ENCODE measurements at places on chromosomes 3 and 15.

DNA sequence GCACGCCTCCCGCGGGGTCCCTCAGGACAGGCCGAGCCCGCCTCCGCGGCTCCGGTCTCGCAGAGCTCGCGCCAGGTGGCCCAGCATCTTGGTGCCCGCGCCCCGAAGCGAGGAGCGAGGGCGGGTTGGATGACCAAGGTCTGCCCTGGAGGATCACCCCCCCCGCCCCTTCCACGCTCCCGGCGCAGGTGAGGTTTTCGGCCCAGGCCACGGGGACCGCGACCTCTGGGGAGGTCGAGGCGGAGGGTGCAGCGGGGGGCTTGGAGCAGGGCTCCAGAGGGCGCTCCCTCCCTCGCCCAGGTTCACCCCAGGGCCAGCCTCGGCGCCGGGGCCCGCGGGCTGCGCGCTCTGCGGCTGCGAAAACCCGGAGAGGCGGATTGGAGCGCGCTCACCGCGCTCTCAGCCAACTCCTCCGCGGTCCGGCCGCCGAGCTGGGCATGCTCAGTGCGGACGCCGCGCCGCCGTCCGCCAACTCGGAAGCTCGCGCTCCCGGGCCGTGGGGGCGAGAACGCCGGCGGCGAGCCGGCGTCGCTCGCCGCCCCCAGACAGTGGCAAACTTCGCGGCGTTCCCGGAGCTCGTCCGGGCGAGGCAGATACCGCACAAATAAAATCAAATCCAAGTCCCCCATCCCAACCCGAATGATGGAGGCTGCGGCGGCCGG is at the start of gene MED12L:
Gene MED12L, plus strand, starts transcription at position 438 of the 662 bp plus-strand sequence. CDS start 1,263 bp downstream, outside the sequence.
- DNase-seq, result peak; percentile 72

DNA sequence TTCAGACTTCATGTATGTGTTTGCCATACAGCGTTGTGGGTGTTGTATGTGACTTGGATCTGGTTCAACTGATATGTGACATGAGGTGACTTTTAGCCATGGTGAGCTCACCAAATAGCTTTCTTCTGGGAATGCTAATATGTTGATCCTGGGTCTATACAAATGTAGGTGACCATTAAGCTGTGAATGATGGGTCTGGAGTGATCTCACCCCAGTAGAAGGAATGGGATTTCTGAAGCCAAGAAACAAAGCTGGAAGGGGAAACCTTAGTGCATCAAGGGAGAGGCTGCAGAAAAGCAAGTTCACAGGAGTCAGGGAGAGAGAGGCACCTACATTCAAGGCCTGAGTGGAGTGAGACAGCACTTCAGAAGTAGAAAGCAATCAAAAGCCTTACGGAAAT is 421.0 kb upstream of the THRB start:
- DNase-seq, result no peak

DNA sequence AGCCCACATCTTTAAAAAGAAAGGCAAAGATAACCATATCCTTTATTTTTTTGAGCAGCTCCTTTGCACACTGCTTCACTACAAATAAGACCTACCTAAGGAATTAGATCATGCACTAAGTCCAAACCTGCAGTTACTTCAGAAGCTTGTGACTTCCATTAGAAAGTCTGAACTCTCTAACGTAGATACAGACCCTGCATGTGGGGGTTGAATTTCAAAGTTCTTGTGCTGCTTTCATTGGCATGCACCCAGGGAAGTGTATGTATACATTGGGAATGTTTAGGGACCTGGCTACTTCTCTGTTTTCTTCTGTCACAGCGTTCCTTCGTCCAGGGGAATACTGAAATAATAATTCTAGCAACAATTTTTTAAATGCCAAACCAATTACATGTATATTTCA is 185.2 kb upstream of the IL12A start:
- DNase-seq, result no peak

GRCh38 chr3:178155521-178155920 is 380.7 kb upstream of the KCNMB2 start:
- DNase-seq, result no peak

DNA sequence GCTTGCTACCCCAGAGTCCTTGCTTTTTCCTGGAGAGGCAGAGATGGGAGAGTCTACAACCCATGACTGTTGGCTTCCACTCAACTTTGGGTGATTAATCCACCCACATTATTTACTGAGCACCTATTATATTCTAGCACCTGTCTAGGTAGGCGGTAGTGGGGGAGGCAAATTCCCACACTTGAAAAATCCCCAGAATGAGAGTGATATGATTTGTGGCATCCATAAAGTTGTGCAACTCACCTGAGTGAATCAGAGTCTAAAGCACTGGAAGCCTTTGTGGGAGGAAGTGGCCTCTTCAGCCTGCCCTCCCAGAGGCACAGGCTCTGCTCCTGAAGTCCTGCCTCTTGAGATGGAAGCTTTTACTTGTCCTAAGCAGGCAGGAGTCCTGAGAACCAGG is 40.4 kb upstream of the CTNNB1 start:
- no peak for DNase-seq

GRCh38 chr3:64238971-64239667 is 13.9 kb upstream of the PRICKLE2 start:
- DNase-seq, result peak; percentile 82

DNA sequence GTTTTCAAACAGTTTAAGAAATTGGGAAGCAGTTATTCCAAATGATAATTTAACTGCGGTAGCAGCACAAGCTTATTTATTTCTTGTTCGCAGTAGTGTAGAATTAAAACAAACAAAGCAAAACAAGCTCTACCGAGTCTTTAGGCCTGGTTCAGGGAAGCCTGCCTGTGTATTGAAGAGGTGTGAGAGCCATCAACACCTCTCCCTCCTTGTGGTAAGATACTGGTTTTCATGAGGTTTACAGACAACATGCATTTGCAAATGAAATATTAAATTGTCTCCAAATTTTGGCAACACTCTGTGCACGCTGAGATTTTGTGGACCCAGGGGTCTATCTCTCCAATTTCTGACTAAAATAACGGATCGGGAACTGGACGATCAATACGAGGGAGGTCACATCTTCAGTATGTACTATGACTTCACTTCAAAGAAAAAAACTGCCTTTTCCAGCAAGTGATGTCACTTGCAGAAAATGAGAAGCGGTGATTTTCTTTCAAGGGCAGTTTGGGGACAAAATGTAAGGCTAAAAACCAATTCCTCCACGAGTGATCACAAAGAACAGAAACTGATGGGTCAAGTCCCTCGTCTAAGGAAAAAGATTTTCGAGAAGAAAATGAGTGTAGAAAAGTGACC is 721 bp downstream of the ATR start:
- peak; percentile 62 for DNase-seq

DNA sequence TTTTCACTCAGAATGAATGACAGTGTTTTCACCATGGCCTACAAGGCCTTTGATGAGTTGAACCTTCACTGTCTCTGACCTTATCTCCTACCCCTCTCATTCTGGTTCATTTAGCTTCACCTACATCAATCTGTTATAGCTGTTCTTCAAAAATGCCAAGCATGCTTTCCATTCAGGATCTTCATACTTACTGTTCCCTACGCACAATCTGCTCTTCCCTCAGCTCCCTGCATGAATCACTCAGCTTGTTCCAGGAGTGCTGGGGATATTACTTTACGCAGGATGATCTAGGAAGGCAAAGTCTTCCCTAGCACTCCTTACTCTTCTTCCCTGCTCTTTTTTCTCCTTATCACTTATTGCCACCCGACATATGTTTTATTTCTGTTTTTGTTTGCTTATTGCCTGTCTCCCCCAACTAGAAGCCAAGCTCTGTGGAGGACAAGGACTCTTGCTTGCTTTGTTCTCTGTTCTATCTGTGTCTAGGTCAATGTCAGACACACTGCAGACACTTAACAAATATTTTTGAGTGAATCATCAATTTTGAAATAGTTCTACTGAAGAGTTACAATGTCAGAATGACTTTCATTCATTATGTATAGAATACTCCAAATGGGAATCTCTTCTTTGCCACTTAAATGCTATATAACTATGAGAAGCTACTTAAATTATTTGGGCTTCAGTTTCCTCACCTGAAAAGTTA is 238.3 kb upstream of the FEZF2 start:
- no peak for DNase-seq

DNA sequence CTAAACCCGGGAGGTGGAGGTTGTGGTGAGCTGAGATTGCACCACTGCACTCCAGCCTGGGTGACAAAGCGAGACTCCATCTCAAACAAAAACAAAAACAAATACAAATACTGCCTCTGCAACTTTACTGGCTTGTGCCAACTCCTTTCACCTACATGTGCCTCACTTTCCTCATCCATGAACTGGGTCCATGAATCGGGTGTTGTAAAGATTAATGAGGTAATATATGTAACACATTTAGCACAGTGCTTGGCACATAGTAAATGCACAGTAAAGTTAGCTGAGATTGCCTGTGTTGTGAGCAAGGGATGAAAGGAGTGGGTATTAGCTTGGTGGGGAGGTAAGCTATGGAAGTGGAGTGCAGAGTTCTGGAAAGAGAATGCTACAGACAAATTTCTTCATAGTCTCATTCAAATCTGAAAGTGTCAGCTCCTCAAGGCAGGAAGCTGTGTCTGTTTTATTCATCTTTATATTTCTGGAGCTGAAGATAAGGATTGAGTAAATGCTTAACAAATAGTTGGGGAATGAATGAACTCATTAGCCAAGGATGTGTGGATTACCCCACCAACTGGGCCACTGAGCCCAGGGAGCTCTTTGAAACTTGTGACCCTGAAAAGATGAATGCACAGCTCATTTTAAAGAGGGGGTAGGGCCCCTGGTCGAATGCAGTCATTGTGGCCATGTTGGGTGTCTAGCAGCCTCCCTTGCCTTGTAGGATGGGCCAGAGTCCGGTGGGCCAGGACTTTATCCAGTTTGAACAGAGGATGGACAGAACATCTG is 7.7 kb upstream of the CDCP1 start:
- DNase-seq, result no peak

DNA sequence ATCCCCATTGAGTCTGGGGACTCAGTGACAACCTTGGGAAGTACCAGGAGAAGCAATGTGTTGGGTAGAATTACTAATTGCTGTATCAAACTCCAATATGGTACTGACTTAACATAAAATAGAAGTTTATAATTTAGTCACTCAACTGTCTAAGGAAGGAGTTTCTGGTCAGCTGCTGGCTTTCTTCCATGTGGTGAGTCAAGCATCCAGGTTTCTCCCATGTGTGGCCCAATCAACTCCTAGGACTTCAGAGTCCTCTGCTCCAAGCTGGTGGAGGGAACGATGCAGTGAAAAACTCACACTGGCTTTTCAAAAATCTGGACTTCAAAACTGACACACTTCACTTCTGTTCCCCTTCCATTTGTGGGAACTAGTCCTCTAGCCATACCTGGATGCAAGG is 25.2 kb downstream of the WNT5A start:
- DNase-seq, result no peak

DNA sequence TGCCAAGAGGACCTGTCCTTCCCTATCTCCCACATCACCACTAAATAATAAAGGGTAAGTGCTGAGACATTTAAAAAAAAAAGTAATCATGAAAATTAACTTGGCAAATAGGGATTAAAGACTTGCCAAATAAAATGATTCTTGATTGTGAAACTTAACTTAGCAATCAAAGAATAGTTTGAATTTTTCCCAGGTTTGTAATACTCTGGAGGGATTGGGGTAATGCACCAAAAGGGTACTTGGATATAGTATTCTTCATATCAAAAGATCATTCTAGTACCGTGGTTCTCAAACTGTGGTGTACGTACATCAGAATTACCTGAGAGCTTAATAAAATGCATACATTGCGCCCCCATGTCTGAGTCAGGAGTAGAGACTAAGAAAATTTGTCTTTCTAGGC is 28.5 kb downstream of the CALML4 start:
- DNase-seq, result no peak

DNA sequence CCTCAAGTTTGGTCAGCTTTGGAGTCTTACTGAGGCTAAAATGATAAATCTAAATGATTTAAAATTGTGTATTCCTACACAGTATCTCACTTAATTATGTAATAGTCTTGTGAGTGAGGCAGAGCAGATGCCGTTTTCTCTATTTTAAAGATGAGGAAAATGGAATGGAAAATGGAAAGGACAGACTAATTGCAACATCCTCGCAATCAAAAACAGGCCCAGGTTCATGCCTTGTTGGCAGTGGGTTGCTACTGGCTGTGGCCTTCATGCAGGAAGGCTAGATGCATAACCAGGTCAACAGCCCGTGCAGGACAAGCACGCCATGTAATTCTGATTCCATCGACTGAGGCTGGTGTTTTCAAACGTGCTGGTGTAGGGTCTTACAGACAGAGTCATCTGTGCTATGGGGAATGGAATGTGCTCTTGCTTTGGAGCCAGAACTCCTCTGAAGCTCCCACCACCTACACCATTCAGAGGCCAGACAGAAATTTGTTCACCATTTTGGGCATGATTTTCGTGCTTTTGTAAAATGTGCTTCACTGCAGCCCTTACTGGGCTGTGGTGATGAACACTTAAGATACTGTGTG is 37.9 kb downstream of the MLH1 start:
- DNase-seq, result no peak

- no peak for DNase-seq
Observed at GRCh38 chr15:88874684-88875083, 20.7 kb downstream of the HAPLN3 start.
